ENCODE measurements at places on chromosomes 11 and 22.

- DNase-seq: no peak
Measured at GRCh38 chr11:119990309-119991021, 147.4 kb downstream of the TRIM29 start.

- no peak for DNase-seq
Measured at GRCh38 chr11:69044111-69045013, 4.4 kb upstream of the TPCN2 start.

DNA sequence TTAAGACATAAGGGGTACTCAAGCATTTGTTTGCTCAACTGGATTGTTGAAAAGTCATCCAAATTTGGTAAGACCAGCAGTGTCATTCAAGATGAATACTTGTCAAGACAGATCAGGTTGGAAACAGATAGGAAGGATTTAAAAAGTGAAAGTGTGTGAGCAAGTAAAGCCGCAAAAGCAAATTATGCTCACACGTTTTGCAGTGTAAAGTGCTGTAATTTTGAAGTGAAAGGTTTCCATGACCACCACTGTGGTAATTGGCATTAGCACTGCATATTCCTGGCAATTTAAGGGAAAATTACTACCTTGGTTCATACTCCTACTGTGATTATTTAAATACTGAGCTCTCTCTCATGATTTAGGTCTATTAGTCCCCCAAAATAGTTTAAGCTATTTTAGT, 704.1 kb upstream of the CCDC179 start:
- no peak for DNase-seq

- DNase-seq: no peak
Measured at GRCh38 chr11:133842053-133842452, 3.3 kb downstream of the SPATA19 start.

- no peak for DNase-seq
Measured at GRCh38 chr11:72405009-72405408, 29.3 kb downstream of the CLPB start.

GRCh38 chr11:27496461-27496860, 10.1 kb downstream of the LIN7C start:
- DNase-seq: no peak

GRCh38 chr11:44338026-44338425, 28.1 kb upstream of the ALX4 start:
- no peak for DNase-seq

DNA sequence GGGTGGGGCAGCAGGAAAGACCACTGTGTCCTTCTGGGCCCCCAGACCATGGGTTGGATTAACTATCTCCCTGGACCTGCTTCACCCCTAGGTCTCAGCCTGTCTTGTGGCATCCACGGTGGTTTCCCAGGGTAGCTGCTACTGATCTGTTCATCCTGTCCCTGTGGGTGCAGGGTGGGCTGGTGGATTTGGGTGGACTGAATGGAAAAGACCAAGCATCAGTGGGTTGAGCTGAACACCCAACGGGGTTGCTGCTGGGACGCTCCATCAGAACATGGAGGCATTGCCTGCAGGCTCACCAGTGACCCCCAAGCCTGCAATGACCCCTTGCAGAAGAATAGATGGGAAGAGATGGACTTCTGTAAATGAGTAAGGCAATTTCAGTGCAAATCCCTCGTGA, 812.1 kb downstream of the TBC1D22A start:
- no peak for DNase-seq

- no peak for DNase-seq
Measured at GRCh38 chr11:135069890-135070289, 657.8 kb upstream of the B3GAT1 start.

GRCh38 chr11:115363426-115363825, 140.8 kb downstream of the CADM1 start:
- DNase-seq: no peak

GRCh38 chr11:117820071-117820470, 4.5 kb downstream of the FXYD2 start:
- DNase-seq: no peak

- no peak for DNase-seq
Measured at GRCh38 chr11:2139621-2140337, 590 bp upstream of the IGF2 start.

- DNase-seq: no peak
Measured at GRCh38 chr11:44600261-44600660, 34.8 kb downstream of the CD82 start.

DNA sequence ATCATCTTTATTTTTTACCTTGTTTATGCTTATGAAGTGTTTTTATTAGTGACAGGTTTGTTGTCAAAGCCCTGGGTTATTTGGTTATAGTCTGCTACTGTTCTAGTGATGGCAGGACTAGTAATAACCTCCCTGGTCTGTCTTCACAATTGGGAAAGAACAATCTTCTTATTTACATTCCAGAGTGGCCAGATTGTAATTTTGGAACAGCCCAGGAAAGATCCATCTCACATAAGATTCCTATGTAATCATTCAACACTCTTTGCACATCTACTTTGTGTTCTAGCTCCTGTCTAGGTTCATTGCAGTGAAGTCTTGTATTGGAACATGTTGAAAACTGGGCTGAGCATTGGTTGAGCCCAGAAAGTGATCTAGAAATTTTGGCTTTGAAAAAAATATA, 63.8 kb downstream of the CYB5R2 start:
- DNase-seq: no peak

DNA sequence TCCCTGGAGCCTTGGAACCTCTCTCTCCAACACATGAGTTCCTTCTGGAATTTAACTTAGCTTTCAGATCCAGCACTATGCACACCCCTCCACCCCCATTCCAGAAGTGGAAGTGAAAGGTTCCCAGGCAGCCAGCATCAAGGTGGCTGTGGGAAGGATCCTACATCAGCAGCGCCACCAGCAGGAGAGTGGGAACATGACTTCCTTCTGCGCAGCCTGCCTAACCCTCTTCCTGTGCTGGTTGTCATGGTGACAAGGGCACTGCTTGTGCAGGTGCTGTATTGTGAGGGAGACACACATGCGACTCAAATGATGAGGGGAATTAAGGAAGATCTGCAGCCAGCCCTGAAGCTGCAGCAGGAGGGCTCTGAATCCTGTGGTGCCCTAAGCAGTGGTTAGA, 904.5 kb upstream of the API5 start:
- no peak for DNase-seq

DNA sequence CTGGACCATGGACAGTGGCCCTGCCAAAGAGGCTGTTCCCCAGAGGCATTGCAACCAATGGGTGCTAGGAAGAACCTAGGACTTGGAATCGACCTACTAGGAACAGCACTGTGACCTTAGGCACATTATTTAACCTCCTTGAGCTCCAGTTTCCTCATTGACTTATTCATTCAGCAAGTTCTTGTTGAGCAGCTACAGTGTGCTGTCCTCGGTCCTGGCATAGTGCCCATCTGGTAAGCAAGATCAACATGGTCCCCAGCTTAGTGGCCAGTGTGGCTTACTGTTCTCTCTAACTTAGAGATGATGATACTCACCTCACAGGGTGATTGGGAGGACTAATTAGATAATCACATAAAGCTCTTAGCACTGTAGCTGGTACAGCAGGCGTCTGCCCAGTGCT, 8.2 kb downstream of the ABCG4 start:
- no peak for DNase-seq

GRCh38 chr11:19786644-19787043, 74.0 kb downstream of the NAV2 start:
- no peak for DNase-seq

- DNase-seq: no peak
Measured at GRCh38 chr11:132131047-132131446, 760.6 kb downstream of the NTM start.

DNA sequence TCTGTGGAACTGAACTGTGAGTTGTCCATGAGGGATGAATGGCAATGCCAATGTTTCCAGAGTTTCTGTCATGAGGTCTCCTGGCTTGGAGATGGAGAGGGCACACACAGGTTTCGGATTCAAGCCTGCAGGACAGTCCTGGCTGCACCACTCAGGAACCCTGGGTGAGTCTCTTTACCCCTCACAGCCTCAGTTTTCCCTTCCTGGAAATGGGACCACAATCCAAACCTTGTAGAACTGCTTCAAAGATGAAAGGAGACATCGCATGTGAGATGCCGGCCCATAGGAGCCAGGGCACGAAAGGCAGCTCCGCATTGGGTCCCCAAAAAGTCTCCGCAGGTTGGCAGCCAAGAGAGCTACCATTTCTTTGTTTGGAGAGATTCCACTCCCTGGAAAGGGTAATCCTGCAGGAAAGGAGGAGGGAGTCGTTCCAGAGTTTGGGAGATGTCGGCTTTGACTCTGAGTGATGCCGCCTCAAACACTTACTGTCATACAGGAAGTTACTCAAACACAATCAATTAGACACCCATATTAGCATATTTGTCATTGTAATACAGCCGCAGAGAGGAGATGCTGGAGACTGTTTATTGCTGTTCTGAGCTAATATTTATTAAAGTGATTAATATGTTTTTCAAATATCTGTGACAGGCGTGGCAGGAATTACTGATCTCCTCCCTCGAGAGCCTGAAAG, 318.3 kb downstream of the MN1 start:
- DNase-seq: no peak

- DNase-seq: no peak
Measured at GRCh38 chr11:45470151-45470793, 184.1 kb upstream of the SYT13 start.

GRCh38 chr22:44427611-44428470, 70.2 kb downstream of the RTL6 start:
- DNase-seq: no peak

DNA sequence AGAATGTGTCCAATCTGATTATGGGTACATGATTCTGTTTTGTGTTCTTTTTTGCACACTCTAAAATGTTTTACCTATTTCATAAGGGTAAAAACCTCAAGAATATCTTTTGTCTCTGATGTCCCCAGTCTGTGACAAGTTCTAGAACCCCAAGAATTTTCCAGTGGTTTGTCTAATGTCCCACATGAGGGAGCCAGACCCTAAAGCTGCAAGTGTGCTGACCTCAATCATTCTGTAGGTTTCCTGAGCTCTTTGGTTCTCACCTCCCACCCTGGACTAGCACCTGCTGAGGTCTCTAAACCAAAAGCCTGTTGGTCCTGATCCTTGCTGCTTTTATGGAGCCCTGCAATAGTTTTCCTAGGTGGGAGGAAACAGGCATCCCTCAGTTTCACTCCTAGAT, 149.8 kb upstream of the MPPED2 start:
- no peak for DNase-seq

DNA sequence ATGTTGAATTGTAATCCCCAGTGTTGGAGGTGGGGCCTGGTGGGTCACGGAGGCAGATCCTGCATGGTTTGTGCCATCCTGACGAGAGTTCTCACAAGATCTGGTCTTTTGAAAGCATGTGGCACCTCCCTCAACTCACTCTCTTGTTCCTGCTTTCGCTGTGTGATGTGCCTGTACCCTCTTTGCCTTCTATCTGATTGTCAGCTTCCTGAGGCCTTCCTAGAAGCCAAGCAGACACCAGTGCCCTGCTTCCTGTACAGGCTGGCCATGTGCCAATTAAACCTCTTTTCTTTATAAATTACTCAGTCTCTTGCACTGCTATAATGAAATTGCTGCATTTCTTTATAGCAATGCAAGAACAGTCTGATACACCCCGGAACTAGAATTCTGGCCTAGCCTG, 13.1 kb downstream of the PTPN5 start:
- DNase-seq: no peak

DNA sequence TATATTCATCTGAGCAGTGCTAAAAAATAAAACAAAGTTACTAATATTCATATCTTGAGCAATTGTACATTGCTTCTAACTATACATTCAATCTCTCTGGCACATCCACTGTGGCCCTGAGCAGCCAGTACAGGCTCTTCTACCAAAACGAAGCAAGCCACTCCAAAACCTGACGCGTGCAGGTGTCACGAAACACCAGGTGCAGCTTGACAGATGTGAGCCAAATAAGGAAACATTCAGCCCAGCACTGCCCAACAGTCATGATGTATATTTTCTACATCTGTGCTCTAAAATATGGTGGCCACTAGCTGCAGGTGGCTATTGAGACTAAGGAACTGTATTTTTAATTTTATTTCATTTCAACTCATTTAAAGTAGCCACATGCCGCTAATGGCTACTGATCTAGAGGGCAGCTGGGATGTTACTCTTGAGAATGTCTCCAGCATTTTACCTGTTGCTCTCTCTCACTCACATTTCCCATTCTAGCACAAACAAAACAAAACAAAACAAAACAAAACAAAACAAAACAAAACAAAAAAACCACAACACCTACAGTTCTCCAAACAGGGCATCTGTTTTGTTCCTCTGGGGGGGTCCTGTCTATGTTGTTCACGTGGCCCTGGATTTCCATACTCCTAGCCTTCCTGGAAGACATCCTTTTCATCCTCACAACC, 77.7 kb downstream of the LARGE1 start:
- no peak for DNase-seq

DNA sequence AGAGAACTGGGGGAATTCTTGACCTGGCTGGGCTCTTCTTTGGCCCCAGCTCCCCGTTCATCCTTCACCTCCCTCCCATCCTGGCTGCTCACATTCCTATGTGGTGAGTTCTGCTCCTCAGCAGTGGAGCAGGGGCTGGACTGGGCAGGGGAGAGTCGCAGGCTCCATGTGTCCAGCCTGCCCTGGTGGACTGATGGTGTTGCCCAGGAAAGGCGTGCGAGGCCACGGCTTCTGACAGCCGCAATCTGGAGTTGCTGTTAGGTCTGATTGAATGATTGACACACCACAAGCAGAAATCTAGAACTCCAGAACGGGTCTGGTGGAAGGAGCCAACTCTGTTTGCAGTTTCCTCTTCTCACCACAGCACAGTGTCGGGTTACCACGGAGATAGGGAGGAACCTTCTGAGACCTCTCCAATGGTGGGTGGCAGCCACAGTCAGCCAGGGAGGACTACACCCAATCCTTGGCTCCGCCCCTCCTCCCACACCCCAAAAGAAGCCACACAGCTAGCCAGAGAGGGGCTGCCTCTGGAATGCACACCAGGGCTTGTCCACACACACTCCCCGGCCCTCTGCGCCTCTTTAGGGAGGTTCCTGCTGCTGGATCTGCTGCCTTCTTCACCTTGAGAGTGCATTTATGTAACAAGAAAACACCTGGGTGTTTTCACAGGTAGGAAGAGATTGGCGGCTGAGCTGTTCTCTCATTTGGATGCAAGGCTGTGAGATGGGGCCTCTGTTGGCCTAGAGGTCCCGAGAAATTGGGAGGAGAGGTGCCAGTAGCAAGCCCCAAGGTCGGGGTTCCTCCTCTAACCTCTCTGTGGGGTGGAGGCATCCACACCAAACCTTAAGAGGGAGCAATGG, 56.4 kb upstream of the CD44 start:
- peak; percentile 67 for DNase-seq

DNA sequence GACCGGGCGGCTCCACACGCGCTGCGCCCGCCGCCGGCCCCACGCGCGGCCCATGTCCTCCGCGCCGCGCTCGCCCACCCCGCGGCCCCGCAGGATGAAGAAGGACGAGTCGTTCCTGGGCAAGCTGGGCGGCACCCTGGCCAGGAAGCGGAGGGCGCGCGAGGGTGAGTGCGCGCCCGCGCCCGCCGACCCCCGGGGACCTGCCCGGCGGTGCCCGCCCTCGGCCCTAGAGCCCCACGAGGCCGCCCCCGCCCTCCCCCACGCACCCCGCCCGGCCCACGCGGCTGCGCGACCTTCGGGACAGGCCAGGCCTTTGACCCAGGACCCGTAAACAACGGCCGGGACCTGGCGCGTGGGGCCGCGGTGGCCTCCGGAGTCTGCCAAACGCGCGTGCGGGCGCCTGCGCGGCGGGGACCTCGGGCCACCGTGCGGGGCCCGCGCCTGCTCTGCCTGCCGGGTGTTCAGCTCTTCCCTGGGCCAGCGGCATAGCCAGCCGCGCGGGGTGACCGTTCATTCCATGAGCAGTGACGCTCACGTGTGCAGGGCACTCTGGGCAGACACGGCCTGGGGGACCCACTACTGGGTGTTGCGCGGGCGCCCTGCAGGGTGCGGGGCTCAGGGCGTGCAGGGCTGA, at the start of gene PARVB:
Gene PARVB (plus strand): TSS at position 15 of the 634 bp plus-strand sequence. CDS start 38 bp downstream, at position 53.
- DNase-seq: no peak

Measured in activated T-helper 1 cell treated with Interleukin-2 at 50 U/mL for 16 hours (primary cell).